ENCODE measurements at places on chromosomes 1 and 21.
A peak's percentile ranks its signal among the peaks of the same experiment; 100 is the strongest.

- peak; percentile 87 for DNase-seq
Observed at GRCh38 chr1:87644579-87645190, 316.0 kb downstream of the LMO4 start.

DNA sequence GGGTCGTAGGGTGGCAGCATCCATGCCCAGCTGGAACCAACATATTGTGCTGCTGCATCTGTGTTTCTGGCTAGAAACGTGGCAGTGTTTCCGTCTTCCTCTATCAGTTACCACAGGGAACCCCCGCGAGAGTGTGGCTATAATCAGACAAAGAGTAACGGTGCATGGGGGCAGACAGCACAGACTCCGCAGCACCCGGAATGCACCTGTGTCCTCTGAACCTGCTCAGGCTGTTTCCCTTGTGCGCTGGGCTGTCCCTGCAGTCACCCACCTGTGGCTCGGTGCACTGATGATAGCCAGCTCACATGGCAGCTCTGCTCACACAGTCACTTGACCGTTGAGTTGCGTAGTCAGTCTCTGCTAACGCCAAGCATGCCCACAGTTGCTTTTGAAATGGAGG is 11.4 kb upstream of the PCBP3 start:
- DNase-seq: no peak

DNA sequence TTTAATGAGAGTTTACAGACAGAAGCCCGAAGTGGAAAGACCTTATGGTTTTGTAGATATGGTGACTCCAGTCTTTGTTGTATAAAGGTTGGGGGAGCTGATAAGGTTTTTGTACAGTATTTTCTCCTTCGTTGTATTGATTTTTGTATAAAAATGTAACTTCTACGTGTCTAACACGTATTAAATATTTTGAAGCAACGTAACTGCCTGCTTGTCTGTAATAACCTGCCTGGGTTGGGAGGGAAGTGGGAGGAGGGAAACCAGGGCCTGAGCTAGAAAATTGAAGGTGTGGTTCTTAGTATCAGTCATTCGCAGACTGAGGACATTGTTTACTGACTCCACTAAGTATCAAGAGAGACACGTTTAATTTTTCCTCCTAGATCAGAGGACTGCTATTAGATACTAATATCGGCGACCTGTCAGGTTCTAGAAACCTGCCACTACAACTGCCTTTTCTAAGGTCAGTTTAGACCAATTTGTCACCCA is 2.2 kb downstream of the IER5 start:
- peak; percentile 40 for DNase-seq

GRCh38 chr1:107952989-107953388 is 12.0 kb downstream of the VAV3 start:
- DNase-seq: no peak
